Caco-2 (cell line): ENCODE measurements at places on chromosomes 1 and 21. TPM values are rescaled to one million over a fixed set of nuclear protein-coding genes. Genes with fewer than 3 reads are reported as not detected.

The EPHA10 gene
- total RNA-seq, result 2.8 and 3.1 TPM in 2 replicates

The LHX8 gene
- total RNA-seq, result not detected in 2 replicates

The C1orf115 gene
- 26.5 and 33.9 TPM in 2 replicates for total RNA-seq

The AKR7A3 gene
- 2.4 and 2.8 TPM in 2 replicates for total RNA-seq

The DAB1 gene
- total RNA-seq, result 0.32 and 0.39 TPM in 2 replicates

The FALEC gene
- 0.59 and 0.63 TPM in 2 replicates for total RNA-seq

The IVL gene
- total RNA-seq, result not detected in 2 replicates

The EVI5 gene
- 31.2 and 32.8 TPM in 2 replicates for total RNA-seq

The OR6K3 gene
- not detected in 2 replicates for total RNA-seq

The RHBDL2 gene
- not detected in 2 replicates for total RNA-seq
